ENCODE measurements at places on chromosomes 2 and 18.

DNA sequence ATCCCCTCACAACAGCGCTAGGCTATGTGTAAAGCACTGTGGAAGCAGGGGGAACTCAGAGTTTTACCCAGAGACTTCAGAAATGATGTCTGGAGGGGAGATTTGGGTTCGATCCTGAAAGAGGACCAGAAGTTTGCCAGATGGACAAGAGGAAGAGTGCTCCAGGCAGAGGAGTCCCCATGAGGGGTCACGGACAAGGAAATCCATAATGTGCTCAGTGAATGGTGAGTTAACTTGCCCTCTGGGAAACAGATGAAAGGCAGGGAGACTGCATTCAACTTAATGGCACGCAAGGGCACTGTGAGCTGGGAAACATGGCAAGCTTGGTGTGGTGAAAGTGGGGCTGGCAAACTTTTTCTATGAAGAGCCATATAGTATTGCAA, 6.0 kb upstream of the ASAP2 start:
- no peak for DNase-seq

DNA sequence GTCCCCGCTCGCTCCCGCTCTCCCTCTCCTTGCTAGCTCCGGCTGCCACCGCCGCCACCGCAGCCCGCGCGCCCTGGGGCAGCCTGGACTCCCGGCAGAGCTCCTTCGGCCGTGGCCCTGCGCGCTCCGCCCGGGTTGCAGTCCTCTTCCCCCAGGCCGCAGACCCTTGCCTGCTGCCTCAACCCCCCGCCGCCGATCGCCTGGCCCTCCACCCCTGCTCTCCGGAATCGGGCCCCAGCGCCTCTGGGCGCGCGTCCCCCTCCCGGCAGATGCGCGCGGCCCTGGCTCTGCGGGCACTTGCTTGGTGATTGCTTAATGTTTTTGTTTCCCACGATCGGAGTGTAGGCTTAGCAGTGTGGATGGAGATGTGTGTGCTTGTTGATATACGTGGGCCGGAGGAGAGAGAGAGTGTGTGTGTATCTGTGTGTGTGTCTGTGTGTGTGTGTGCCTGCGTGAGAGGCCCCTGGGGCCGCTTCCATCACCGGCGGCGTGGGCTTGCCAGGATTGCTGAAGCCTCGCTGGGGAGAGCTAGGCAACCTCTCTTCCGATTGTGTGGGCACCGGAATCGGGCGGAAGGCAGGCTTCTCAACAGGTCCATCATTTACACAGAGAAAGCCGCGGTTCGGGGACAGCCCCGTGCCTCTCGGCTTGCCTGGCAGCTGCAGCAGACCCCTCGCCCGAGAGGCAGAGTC, 877 bp downstream of the INHBB start:
- DNase-seq = peak; percentile 38

DNA sequence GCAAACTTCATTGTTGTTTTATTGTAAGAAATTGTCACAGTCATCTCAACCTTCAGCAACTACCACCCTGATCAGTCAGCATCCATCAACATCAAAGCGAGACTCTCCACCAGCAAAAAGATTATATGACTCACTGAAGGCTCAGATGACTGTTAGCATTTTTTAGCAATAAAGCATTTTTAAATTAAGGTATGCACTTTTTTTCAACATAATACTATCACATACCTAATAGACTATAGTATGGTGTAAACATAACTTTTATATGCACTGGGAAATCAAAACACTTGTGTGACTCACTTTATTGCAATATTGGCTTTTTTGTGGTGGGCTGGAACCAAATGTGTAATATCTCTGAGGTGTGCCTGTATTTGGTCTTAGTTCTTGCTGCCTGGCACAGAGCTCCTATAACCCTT, 15.6 kb downstream of the SCN1A start:
- no peak for DNase-seq

DNA sequence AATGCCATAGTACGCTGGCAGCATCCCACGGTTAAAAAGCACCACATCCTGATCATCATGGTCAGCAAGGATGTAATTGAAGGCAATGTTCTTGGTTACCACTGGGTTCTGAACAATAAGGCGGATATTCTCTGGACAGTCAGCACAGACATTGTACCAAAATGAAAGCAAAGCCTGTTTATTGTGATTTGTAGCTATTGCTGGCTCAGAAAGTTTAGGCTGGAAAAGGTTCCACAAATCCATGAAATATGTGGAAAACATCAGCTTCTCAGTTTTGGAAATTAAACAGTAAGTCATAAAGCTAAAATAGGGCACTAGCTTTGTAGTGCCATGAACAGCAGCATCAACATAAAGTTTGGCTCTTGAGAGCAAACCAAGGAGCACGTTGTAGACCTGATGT, 52.2 kb downstream of the C2orf74 start:
- no peak for DNase-seq

DNA sequence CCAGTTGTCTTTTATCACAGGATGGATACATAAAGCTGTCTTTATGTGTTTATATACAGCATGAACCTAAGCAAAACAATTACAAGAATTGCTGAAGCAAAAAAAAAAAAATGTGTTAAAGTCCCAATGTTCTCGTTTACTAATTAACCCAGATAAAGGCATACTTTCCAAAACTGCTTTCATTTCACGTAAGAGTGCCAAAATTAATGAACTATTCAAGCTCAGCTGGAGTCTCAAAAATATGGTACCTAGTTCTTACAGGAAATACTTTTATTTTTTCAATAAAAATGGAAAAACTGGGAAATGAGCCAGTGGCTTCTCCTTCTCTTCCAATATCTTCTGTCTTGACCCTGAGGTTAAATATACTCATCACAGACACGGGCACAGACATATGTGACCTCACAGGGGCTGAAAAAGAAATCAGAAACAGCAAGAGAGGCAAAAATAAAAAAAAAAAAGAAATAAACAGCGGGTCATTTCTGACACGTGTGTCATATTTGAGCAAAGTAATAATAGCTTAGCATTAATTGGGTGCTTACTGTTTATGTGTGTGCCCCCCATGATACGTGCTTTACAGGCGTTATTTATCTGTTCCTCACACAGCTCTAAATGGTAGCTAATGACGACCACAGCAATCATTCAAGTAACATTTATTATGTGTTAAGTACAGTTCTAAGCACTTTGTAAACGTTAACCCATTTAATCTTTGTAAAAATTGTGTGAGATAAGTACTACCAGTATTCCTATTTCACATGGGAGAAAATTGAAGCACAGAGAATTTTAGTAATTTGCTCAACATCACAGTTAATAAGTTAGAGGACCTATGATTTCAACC, 158.0 kb upstream of the MMADHC start:
- no peak for DNase-seq

DNA sequence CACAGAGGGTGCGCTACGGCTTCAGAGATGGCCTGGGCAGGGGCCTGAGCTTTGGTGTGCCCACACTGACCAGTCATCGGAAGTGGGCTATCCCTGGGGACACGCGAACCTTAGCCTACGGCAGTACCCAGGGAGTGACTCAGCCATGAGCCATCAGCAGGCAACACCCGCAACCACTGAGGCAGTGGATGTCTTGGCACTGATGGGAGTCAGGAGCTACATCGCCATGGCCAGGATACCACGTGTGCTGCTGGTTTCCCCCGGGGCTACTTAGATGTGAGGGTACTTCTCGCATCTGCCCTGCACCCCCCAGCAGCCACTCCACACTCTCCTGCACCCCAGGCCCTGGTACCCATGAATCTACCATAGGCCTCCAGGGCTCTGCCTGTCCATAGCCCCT, 12.8 kb upstream of the HPCAL1 start:
- no peak for DNase-seq

GRCh38 chr2:144414324-144414845, 105.5 kb downstream of the ZEB2 start:
- DNase-seq = no peak

- DNase-seq = no peak
These were observed 19.4 kb upstream of the CYP1B1 start for GRCh38 chr2:38095079-38095995.

GRCh38 chr2:26609205-26609631, 31.9 kb downstream of the CIB4 start:
- DNase-seq = no peak

DNA sequence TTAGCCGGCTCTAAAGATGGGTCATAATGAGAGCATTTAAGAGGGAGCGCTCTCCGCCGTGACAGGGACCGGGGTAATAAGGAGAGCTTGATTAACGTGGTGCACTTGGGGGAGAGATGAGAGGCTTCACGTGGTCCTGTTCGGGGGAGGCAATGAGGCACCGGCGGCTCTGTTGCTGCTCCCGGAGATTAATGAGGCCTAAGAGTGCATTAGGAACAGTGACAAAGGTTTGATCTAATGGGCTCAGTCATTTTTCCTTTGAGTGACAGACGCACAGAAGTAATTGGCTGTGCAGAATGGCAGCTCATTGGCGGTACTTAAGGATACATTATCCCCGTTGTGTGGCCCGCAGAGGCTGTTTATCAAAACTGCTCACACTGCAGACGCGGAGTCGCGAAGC, 250.7 kb downstream of the GBX2 start:
- DNase-seq = no peak

GRCh38 chr2:120348134-120348736, 2.3 kb downstream of the INHBB start:
- DNase-seq = no peak

- DNase-seq = no peak
These were observed 287.7 kb upstream of the GCFC2 start for GRCh38 chr2:75998451-75998850.

DNA sequence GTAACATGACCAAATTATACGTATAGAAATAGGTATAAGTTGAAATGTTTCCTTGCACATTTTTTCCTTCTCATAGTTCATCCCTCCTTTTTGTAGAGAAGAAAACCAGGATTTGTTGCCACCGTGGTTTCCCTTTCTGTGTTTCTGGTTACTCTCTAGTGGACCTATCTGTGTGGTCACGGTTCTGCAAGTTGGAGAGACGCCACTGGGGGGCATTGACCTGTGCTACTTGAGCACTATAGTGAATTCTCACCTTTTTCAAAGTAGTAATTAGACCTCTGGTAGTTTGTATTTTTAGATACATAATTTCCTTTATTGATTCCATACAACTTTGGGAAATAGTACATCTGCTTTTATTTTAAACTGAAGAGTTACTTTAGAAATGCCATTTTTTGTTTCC, 444.8 kb downstream of the PTPRM start:
- no peak for DNase-seq

DNA sequence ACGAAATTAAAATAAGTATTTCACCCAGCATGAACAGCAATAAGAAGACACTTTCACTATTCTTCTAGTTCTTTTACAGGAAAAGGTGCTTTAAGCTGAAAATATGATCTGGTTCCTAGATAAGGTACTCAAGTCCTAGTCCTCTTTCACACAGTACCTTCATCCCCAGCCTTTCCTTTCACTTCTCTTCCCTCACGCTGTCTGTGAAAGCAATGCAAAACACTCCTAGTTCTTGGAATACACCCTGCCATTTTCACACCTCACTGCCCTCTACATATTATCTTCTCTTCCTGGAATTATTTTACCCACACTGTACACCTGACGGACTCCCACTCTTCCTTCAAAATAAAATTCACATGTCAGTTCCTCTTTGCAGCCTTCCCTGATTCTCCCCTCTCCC, 82.9 kb downstream of the DNAH7 start:
- DNase-seq = no peak

DNA sequence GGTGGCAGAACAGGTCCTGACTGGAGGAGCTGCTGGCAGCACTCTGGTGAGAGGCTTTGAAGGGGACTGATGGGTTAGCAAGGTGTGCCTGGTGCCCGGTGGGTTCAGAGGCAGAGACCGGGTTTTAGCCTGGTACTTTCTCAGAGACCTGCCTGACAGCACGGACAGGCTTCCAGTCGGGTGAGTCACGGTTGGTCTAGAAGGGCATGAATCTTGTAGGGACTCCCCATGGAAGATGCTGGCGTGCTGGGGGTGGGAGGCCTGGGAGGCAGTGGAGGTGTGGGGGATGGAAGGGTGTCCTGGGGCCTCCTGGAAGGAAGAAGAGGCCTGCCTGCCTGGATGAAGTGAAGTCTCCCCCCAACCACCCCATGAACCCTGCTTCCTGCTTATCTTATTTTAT, 52.6 kb downstream of the ACKR3 start:
- no peak for DNase-seq

DNA sequence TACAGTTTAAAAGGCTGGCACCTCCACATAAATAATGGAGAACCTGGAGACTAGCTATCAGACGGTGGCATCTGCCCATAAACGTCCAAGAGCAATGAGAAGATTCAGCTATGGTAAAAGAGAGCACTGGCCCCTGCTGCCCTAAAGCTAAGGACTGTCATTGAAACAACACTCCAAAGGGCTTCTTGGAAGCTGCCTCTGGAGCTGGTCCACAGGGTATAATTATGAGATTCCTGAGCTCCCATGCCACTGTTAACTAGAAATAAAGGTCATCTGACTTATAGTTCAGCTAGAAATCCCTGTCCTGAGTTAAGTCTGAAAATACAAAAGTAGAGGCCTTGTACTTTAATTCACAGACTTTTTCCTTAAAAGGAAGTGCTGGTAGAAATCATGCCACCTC, 39.9 kb upstream of the RBMS1 start:
- no peak for DNase-seq

- DNase-seq = no peak
These were observed 82.9 kb downstream of the CRIM1 start for GRCh38 chr2:36438449-36438977.

DNA sequence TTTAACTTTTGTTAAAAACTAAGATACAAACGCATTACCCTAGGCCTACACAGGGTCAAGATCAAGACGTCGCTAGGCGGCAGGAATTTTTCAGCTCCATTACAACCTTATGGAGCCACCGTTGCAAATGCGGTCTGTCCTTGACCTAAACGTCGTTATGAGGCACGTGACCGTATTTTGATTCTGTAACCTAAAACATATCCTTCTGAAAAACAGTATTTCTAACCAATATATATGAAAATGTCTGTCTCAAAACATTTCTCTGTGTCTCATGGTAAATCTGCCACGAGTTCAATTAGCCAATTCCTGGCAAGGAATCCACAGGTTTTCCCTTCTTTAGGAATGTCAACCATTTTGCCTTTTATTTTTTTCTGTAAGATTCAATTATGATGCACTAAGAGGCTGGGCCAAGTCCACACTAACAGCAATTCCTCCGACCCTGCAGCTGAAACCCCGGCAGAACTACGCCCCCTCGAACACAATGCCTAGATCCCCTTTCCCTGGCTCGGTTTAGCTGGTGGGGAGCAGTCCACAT, 1.7 kb downstream of the RTN4 start:
- no peak for DNase-seq

- no peak for DNase-seq
These were observed 43.4 kb downstream of the GAREM1 start for GRCh38 chr18:32427084-32427900.

DNA sequence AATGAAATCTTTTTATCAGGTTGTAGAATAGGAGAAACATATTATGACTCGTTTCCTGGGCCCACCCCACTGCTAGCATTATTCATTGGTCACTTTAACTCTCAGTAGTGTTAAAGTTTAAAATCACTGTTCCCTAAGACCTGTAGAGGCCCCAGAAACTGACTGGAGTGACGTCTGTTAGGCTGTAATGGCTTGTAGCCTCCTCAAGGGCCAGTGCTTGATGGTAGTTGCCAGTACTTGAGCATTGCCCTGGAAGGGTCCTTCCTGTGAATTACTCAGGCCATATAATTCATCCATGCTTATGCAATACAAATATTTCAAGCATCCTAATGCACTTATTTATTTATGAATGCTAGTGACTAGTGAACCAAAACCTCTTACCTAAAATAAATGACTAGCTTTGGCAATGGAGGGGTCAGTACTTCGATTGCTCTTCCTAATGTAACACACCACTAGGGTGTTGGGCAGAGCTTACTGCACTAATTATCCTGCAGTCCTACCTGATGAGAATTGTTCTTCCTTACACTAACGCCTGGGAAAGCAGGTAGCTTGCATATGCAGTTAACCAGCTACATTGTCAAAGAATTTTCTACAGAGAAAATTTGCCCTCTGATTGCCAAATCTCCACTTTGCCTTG, 31.2 kb downstream of the ARHGAP25 start:
- DNase-seq = no peak

GRCh38 chr18:9596226-9596625, 18.1 kb downstream of the PPP4R1 start:
- no peak for DNase-seq
